ENCODE measurements at places on chromosomes 2 and 18.

GRCh38 chr2:96951125-96951654 is 35.2 kb downstream of the FAM178B start:
- peaks cover 32% of the 10 kb centered on the region for H3K4me1 ChIP-seq
- H3K27me3 ChIP-seq: peaks cover 4% of the 10 kb centered on the region
- peak overlapping the region; percentile 13 for H3K27ac ChIP-seq
- H3K36me3 ChIP-seq: no peaks in the 10 kb centered on the region
- peak; percentile 60 for DNase-seq
- H3K4me3 ChIP-seq: no peak overlapping the region

DNA sequence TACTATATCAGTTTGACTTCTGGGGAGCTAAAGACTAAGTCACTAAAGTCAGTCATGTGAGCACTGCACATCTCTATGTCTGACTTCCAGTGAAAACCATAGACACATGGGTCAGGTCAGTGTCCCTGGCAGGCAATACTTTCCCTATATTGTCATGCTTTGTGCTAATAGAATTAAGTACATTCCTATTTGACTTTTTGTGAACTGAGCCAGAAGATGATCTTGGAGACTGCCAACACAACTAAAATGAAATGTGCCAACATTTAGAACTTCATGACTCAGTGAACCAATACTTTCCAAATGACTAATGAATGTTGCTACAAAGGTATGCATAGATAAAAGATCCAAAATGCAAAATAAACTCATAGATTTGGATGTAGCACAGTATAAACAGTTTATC is 820.8 kb upstream of the FAM98A start:
- H3K27me3 ChIP-seq: no peaks in the 10 kb centered on the region
- no peak overlapping the region for H3K4me3 ChIP-seq
- no peak overlapping the region for H3K27ac ChIP-seq
- H3K4me1 ChIP-seq: no peaks in the 10 kb centered on the region

GRCh38 chr18:42029092-42029491 is 74.1 kb downstream of the PIK3C3 start:
- H3K4me3 ChIP-seq: no peak overlapping the region
- H3K27ac ChIP-seq: no peak overlapping the region
- H3K4me1 ChIP-seq: peaks cover 23% of the 10 kb centered on the region
- no peak for DNase-seq
- no peaks in the 10 kb centered on the region for H3K27me3 ChIP-seq

GRCh38 chr2:237449193-237449881 is 35.4 kb upstream of the COL6A3 start:
- H3K27ac ChIP-seq: no peak overlapping the region
- no peak overlapping the region for H3K4me3 ChIP-seq
- H3K36me3 ChIP-seq: no peaks in the 10 kb centered on the region
- DNase-seq: no peak
- H3K27me3 ChIP-seq: no peaks in the 10 kb centered on the region

DNA sequence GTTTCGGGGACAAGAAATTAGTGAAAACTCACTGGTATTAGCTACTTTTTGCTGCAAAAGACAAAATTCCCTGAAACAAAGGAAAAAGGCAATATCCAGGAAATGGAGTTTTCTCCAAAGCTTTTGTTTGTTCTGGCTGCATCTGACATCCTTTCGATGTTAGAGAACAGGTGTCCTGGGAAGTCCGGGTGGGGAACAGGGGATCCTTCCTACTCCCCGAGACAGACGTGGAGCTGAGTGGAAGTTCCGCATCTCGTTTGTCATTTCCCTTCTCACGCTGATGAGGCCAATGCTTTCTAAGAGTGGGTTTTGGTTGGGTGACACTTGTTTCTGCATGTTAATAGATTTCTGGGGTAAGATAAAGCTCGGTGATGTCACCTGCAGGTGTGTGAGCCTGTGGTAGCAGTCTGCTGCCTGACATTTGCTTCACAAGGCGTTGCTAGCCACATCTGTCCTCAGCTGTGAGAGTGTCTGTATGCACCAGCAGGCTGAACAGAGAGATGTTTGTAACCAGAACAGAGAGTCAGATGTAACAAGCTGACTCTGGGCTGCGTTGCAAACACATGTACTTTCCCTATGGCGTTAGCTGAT is 125.9 kb downstream of the ACOXL start:
- peak overlapping the region; percentile 79 for H3K4me3 ChIP-seq
- peaks cover 37% of the 10 kb centered on the region for H3K4me1 ChIP-seq
- H3K36me3 ChIP-seq: peaks cover 3% of the 10 kb centered on the region
- peaks cover 38% of the 10 kb centered on the region for H3K27me3 ChIP-seq

GRCh38 chr18:62138461-62139235 is 48.2 kb downstream of the PIGN start:
- H3K27me3 ChIP-seq: no peaks in the 10 kb centered on the region
- no peaks in the 10 kb centered on the region for H3K4me1 ChIP-seq
- DNase-seq: no peak
- peaks cover 4% of the 10 kb centered on the region for H3K36me3 ChIP-seq
- no peak overlapping the region for H3K27ac ChIP-seq

GRCh38 chr2:194698012-194698411 is 959.0 kb upstream of the SLC39A10 start:
- no peaks in the 10 kb centered on the region for H3K4me1 ChIP-seq
- no peak overlapping the region for H3K4me3 ChIP-seq
- no peaks in the 10 kb centered on the region for H3K36me3 ChIP-seq
- H3K27me3 ChIP-seq: no peaks in the 10 kb centered on the region
- no peak for DNase-seq

GRCh38 chr2:144146876-144147275 is 373.0 kb downstream of the ZEB2 start:
- peaks cover 9% of the 10 kb centered on the region for H3K36me3 ChIP-seq
- no peak overlapping the region for H3K4me3 ChIP-seq
- no peak overlapping the region for H3K27ac ChIP-seq
- H3K27me3 ChIP-seq: no peaks in the 10 kb centered on the region
- no peak for DNase-seq

Data from T-helper 2 cell treated with Interferon-gamma antibody and Interleukin-4, amounts not matched to agents 5 μg/mL and 100 μg/mL, for 36 hours (primary cell).